ENCODE measurements at places on chromosomes 2 and 18.

DNA sequence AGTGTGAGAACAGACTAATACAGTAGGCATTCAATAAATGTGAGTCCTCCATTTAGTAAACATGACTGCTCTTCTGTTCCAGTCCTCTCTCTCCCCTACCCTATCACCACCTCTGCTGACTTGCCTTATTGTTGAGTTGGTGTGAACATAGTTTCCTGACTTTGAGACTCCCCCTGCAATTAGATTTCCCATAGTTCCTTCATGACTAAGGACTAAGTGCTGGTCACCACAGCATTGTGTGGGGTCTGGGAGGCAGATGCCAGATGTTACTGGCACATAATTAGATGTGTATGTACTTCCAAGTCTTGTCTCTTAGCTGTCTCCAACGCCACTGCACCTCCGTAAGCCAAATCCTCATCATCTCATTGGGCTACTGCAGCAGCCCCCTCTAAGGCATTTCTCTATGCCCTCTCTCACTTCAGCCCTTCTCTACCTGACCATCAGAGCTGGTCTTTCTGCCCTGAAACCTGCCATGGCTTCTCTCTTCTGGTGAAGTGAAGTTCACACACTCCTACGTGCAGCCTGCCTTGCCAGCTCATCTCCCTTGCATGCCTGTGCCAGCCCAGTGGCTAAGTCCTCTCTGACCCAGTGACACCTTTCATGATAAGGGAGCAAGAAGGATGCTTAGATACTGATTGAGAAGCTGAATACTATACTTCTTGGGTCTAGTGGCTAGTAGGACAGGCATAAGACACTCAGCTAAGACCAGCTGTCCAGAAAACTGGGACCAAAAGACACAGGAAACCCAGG is 81.6 kb upstream of the ALPP start:
- no peak for DNase-seq

DNA sequence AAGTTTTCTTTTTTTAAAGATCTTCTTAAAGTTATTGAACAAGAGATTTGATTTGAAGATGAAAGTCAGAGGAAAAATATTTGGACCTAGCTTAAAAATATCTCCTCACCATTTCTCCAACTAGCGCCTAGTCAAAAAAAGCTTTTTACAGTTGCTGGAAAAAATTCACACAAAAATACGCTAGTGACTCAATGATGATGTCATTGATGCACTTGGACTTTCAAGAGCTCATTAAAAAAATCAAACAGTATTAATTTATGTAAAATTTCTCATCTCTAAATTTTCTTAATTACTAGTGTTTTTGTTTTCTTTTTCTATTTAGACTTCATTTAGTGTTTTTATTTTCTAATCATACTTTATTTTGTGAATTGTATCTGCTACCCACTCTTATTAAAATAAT is 41.8 kb downstream of the CIB4 start:
- DNase-seq: no peak

DNA sequence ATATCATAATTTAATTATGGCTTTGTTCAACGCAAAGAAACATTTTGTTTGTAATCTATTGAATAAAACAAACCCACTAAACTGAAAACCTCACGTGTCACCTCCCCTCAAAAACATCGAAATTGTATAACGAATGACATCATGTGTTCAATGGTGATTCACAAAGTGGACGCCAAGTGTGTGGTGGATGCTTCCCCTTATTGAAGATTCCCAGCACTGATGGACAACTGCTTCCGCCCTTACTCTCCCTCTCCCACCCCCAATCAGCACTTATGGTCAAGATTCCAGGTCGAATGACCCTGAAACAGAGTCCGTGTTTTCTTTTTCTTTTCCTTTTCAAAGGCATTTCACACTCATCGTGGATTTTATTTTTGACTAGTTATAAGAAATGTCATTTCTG is 383.0 kb upstream of the SMIM21 start:
- no peak for DNase-seq

DNA sequence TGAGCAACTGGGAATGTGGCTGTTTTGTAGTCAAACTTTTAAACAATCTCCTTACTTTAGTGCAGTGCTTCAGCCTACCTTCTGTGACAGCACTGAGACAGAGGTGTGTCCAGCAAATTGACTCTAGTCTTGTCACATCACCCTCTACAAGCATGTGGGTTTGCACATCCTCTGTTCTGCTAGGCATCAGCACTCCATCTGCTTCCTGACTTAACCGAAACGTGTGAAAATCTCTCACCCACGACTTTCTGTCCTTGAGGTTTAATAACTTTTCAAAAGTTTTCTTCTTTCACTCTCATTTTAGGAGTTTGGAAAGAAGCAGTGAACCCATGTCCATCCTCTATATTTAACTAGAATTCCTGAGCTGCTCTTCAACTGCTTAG is 42.6 kb downstream of the TTR start:
- no peak for DNase-seq

DNA sequence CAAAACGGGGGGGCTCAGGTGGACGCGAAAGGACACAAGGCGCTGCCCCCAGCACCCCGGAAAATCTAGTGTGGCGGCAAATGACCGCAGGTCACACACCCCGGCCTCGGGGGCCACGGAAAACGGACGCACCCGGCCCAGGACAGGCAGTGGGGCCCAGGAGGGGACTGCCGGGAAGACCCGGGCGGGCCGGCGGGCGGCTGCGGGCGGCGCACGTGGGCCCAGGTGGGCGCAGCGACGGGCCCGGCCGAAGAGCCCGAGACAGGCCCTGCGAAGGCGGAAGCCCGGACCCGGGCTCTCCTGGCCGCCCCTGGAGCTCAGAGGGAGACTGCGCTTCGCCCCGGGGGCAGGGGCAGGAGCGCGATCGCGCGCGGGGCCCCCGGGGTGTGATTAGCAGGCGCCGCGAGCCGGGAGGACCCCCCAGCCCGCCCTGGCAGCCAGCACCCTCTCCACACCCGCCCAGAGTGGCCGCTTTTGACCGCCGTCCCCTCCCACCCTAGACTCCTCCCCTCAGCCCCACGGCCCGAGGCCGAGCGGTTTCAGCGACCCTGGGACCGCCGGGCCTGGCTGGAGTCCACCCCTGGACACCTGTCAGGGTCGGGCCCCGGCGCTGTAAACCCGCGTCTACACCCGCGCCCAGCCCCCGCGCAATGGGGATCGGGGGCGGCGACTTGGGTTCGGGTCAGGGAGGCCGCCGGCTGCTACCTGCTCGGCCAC is 773 bp downstream of the MBP start:
- DNase-seq: peak; percentile 65

GRCh38 chr2:210722092-210722491 is 165.7 kb downstream of the CPS1 start:
- DNase-seq: no peak

DNA sequence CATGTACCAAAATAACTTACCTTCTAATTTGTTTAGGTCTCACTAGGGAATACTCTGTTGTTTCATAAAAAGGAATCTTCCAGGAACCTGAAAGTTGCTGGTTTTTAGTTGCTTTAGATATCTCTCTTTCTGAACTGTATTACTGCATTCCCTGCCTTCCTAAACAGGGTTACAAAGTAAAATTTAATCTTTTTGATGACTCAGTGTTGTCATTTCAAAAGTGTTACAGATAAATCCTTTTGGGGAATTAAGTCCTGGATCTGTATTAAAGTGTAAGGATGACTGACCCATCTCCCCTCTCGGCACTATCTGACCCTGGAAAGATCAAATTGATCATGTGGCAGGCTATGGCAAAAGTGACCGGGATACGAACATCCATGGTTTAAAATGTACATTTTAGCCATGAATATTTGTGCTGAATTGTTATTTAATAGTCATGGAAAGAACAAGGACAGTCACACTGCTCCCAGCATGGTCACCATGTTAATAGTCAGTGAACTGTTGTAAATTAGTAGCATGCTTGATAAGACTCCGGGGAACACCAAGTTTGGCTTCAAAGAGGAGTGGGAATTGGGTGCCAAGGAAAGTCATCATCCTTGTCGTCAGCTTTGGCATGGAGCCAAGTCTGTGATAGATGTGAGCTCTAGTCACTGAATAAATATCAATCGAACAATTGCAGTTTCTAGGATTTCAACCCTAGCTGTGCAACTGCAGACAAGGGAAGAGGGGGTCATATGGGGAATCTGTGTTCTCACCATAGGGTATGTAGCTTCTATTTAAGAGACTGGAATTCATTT is 4.2 kb downstream of the PLEKHA3 start:
- DNase-seq: no peak

- DNase-seq: no peak
Observed at GRCh38 chr2:50674876-50675275, 357.1 kb downstream of the NRXN1 start.

GRCh38 chr2:16635791-16636699 is 29.6 kb downstream of the CYRIA start:
- DNase-seq: no peak

DNA sequence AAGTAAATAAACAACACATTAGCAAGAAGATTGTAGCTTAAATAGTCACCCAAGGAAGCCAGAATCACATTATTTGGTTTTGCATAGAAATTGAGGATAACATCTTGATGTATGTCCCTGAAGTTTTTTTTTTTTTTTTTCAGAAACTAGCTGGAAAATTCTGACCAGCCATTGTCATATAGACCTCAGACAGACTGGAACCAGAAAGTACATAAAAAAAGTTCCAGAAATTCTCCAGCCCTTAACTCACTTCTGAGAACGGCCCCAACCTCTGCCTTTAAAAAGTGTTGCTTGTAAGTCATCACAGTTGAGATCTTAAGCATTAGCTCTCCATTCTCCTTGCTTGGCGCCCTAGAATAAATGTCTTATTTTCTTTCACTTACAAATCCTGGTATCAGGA is 350.5 kb downstream of the CCDC85A start:
- no peak for DNase-seq

DNA sequence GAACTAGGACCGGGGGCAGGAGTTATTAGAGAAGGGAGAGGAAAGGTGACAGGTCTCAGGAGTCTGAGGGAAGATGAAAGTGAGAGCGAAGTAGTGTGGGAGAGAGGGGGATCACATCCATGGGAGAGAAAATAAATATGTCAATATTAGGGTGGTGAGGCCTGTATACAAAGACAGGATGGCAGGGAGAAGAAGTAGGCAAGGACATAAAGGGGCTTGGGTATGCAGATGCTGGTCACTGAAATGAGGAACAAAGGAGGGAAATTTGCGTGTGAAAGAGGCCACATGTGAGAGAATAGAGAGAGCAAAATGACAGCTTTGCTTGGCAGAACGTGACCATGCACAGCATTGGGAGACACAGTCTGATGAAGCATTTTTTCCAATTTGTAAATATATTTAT is 13.6 kb downstream of the METAP1D start:
- no peak for DNase-seq

GRCh38 chr18:78732273-78733210 is 247.1 kb upstream of the SALL3 start:
- no peak for DNase-seq

- DNase-seq: no peak
Observed at GRCh38 chr2:239033801-239034560, 186.1 kb downstream of the TWIST2 start.

GRCh38 chr2:37583402-37583801 is 88.0 kb downstream of the CDC42EP3 start:
- no peak for DNase-seq

- DNase-seq: no peak
Observed at GRCh38 chr18:21230436-21230835, 11.6 kb upstream of the GREB1L start.

- no peak for DNase-seq
Observed at GRCh38 chr2:234796045-234796591, 155.7 kb upstream of the SH3BP4 start.

DNA sequence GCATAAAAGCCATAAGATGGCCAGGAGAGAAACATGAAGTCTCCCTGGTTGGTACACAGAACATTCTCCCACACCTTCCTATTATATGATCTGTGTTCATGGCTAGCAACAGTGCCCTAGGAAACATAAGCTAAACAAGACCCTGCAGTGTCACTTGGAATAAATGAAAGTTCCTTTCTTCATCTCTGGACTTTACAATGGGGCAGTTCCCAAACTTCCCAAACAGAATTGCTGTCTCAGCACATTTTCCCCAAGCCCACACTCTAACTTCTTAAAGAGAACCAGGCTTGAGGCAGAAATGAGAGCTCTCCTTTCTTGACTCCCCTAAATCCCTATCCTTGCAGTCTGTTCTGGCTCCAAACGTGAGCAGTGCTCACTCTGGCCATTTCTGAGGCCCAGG is 173.2 kb upstream of the CREB1 start:
- no peak for DNase-seq

- no peak for DNase-seq
Observed at GRCh38 chr2:130890941-130891669, 54.4 kb downstream of the ARHGEF4 start.

DNA sequence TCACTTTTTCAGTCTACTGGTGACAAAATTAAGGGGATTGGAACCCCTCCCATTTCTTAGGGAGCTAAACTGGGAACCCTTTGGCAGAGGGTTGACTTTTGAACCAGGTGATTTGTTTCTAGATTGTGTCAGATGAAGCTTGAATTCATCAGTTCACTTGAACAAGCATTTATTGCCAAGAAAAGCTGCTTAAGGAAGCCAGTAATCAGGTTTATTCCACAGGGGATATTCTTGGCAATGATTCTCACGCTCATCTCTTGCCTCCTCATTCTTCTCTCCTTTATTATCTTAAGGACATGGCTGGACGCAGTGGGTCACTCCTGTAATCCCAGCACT is 101.0 kb downstream of the ALPK2 start:
- DNase-seq: no peak

GRCh38 chr2:73984203-73984921 is at the start of gene TET3:
TSS of gene TET3 (plus strand) at chr2:73984910. CDS start at chr2:73986404, 1,494 bp downstream.
- DNase-seq: peak; percentile 53

GRCh38 chr2:25743132-25743830 is 69.9 kb upstream of the DTNB start:
- DNase-seq: no peak

GRCh38 chr2:112733456-112733855 is 12.6 kb downstream of the NT5DC4 start:
- DNase-seq: no peak

DNA sequence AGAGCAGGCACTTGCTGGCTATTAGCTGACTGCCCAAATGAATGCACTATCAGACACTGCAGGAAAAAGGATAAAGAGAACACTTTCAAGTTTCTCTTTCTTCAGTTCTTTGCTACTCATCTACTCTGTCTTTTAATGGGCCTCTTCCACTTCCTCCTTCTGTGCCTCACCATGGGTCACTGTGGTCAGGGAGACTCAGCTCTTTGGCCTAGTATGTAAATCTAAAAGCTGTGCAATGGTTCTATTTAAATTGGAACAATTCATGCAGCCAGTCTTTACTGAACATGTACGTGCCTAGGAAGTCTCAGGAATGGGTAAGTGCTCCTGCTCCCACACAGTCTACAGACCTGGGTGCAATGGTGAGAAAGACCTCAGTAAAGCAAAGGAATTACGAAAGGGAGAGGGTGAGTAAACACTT is 79.1 kb upstream of the DNMT3A start:
- no peak for DNase-seq

GRCh38 chr2:238242731-238243495 is 3.1 kb upstream of the HES6 start:
- no peak for DNase-seq

DNA sequence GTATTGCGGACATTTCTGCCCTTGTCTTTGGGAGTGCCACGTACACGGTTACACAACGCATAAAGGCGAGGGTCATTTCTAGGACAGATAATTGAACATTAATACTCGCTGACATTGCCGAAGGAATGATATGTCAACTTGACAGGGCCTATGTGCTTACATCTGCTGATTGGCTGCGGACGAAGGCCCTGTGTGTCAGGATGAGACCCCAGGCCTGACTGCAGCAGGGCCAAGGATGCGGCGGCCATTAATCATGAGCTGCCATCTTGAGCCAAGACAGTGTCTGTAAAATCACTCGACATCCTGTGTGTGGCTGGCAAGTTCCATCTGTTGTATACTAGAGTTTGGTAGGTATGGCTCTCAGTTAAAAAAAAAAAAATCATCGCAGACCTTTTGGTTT is 96.6 kb downstream of the MEIS1 start:
- no peak for DNase-seq

- DNase-seq: no peak
Observed at GRCh38 chr2:119545754-119546446, 1.7 kb downstream of the CFAP221 start.

Data from right hindlimb (tissue), 1 donor.